GM04504 (cell line): ENCODE measurements at places on chromosomes 12 and 14.

- DNase-seq, result no peak
Measured at GRCh38 chr12:11758087-11758486, 108.6 kb downstream of the ETV6 start.

DNA sequence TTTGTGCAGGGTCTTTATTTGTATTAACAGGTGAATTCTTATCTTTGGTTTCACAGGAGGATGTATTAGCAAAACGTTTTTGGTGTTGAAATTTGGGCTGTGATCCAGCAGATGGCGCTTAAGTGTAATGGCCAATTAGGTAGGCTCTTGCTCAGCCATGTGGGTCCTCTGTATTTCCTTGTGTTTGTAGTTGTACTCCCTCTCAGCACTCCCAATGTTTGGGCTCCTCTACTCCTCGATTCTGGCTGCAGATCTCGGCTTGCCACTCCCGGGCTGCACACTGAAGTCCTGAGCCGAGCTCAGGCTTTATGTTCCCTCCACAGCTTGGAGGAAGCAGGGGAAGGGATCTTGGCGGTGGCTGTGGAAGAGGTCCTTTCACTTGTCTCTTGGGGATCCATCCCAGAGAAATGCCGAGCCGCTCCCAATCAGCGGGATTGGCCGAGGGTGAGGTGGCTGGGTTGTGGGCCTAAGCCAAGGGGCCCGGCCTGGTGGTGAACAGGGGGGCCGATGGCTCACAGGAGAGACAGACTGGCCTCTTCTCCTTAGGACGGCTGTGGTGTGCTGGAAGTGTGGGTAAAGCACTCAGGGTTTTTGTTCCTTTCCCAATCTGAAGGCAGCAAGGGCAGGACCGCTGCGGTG, 133.7 kb downstream of the AEBP2 start:
- DNase-seq, result no peak

DNA sequence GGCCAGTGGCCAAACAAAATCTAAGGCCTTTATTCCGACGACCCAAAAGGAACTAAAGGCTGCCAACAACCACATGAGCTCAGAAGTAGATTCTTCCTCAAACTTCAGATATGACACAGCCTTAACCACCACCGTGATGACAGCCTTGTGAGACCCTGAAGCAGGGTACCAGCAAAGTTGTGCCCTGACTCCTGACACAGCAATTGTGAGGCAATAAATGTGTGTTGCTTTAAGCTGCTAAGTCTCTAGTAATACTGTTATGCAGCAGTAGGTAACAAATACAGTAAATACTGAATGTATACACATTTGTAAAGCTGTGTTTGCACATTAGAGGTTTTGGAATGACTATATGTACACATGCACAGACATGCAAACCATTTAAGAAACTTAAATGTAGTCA, 10.7 kb upstream of the SLC6A13 start:
- no peak for DNase-seq

DNA sequence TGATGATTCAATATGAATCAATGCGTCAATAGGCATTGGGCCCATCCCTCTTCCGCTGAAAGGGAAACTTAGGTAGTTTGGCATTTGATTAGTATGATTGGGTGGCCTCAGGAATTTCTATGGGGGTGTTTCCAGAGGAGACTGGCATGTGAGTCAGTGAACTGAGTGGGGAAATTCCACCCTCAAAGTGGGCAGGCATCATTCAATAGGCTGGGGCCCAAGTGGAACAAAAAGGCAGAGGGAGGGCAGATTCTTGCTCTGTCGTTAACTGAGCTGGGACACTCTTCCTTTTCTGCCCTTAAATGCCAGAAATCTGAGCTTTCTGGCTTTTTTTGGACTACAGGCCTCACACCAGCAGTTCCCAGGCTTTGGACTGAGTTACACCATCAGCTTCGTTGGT, 373.5 kb downstream of the RPS29 start:
- DNase-seq, result no peak

DNA sequence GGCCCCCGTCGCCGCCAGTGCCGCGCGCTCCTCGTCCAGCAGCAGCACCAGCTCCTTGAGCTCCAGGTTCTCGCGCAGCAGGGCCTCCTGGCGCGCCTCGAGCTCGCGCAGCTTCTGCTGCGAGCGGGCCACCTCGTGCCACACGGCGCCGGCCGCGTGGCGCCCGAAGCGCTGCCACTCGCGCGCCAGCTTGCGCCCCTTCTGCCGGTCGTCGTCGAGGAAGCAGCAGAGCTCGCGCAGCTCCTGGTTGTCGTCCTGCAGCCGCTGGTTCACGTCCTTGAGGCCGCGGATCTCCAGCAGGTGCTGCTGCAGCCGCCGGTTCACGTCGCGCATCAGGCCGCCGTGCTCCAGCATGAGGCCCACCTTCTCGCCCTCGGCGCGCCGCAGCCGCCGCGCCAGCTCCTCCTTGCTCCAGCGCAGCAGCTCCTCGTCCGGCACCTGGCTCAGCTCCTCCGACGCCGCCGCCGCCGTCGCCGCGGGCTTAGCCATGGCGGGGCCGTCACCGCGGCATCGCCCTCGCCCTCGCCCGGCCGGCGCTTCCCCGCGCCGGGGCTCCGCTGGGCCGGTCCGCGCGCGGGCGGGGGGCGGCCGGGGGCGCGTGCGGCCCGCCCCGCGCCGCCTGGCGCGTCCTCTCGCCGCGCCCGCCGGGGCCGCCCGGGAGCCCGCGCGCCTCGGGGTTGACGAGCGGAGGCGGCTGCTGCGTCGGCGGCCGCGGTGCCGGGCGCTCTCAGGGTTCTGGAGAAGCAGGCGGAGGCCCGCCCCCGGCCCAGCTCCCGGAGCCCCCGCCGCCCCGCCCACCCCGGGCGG, at the start of gene CCDC85C:
Gene CCDC85C, minus strand, starts transcription at position 737 of the 807 bp plus-strand sequence. Its CDS starts 248 bp downstream, at position 489.
- DNase-seq, result no peak

- no peak for DNase-seq
Measured at GRCh38 chr12:3523058-3523457, 32.1 kb downstream of the PRMT8 start.

DNA sequence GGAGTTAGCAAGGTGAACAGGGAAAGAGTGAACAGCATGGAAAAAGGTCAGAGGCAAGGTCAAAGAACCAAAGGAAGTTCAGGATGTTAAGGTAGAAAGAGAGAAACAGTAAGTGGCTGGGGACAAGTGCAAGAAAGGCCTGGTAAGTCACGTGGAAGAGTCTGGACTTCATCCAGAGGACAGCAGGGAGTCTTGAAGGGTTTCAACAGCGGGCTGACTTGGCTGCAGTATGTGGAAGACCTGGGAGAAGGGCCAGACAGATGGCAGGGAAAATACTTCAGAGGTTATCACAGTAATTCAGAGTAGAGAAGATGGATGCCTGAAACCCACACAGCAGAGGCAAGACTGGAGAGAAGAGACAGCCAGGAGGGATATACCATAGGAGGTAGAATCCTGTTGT, 34.0 kb downstream of the CIT start:
- peak; percentile 87 for DNase-seq

DNA sequence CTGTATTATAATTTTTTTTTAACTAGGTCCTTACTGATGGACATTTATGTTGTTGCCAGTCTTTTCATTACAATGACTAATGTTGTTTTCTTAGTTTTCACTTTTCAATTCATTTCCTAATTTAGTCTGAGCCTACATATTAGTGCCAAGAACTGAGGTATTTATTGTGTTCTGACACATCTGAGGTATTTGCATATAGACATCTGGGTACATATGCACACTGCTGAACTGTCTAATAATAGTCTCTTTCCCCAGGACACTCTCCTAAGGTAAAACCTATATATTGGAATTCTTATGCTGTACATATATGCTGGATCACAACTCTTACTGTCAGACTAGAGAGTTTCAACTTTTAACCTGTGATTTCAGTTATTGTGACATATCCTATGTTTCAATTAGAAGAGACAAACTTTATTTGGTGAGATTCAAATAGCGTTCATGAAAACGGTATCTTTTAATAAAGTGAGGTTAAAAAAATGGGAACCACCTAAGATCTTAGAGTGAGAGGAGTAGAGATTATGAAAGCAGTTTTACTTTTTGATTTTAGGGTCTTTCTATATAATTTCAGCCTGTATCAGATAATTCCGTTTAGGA, 263.2 kb downstream of the RAD51B start:
- DNase-seq, result no peak

DNA sequence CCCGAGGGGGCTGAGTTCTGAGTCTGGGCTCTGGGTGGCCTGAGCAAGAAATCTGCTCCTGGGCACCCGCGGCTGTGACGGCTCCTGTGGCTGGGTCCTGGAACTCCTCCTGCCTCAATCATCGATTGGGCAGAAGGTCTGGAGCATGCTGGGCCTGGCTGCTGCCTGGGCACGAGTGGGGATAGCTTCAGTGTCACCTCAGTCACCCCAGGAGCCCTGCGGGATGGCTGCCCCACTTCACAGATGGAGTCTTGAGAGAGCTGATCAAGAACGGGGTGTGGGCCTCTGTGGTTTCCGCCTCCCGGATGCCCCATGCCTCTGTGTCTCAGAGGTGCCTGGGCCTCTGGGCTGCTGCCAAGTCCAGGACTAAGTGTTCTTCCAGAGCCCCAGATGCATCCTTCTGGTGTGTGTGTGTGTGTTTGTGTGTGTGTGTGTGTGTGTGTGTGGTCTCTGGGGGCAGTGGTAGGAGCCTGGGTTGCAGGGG, 185.6 kb upstream of the C14orf180 start:
- DNase-seq, result no peak

GRCh38 chr14:72104011-72104613, 171.9 kb downstream of the RGS6 start:
- DNase-seq, result no peak
